ENCODE measurements at places on chromosomes 3 and 15. TPM values are rescaled to one million over a fixed set of nuclear protein-coding genes. Genes with fewer than 3 reads are reported as not detected.

ITGA11 gene
- not detected for total RNA-seq

TEX9 gene
- total RNA-seq = 0.54 TPM

EPHA3 gene
- total RNA-seq = not detected

GASK1A gene
- not detected for total RNA-seq

GOLGA8N gene
- 238 TPM for total RNA-seq

ACSBG1 gene
- not detected for total RNA-seq

RETNLB gene
- not detected for total RNA-seq

GOLGA6B gene
- total RNA-seq = not detected

TMEM207 gene
- not detected for total RNA-seq

RBPMS2 gene
- total RNA-seq = 25.8 TPM

SLC22A13 gene
- 0.40 TPM for total RNA-seq

DNA sequence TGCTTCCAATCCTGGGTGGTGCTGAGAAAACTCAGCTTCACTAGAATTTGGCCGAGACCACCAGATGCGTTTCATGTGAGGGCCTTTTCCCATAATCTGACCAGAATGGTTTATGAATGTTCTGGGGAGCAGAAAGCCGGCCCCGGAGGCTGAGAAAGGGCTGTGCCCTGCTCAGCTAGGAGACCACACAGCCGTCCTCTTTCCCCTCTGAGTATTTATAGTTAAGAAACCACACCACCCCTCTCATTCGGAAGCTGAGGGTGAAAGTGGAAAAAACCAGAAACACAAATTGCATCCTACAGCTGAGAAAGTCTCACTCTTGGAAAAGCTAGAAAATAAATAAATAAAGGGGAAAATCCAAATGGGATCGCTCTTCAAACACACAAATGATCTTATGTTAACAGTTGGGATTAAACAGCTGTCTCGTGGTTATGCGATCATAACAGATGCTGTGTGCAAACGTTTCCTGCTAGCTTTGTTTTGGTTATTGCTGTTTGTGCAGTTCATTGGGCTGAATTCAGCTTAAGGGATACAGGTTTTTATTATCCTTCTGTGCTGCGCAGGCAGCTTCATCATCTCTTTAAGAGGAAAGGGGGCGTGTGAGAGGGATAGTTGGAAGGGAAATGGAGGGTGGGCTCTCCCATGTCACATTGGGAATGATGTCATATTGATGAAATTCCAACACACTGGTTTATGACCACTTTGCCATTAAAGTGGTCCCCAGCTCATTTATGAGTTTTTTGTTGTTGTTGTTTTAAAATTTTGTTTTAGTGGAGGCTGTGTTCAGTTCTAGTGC, 1026.2 kb upstream of the NR2F2 start:
- no peaks in the 10 kb centered on the region for H3K36me3 ChIP-seq
- no peak overlapping the region for H3K27ac ChIP-seq

GRCh38 chr3:165518346-165518745, 318.9 kb downstream of the BCHE start:
- DNase-seq = no peak
- H3K4me1 ChIP-seq = no peaks in the 10 kb centered on the region
- no peak overlapping the region for H3K27ac ChIP-seq
- H3K4me3 ChIP-seq = no peak overlapping the region
- H3K27me3 ChIP-seq = no peaks in the 10 kb centered on the region
- no peaks in the 10 kb centered on the region for H3K36me3 ChIP-seq

DNA sequence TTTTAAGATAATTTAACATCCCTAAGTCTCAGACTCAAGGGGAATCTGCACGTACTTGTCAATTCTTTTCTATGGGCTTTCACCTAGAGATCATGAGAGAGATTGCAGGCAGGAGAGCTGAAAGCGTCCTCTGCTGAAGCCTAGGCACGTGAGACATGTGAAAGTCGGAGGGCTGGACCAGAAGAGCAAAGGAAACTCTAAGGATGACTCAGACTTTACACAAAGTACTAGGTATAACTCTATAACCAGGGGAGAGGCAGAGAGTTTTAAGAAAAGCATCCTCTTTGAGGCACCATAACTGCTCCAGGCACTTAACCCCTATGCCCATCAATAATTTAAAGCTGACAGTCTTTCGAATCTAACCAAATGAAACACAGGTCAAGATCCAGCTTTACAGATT, 436.6 kb downstream of the VGLL3 start:
- DNase-seq = no peak
- H3K27me3 ChIP-seq = no peaks in the 10 kb centered on the region
- H3K4me3 ChIP-seq = no peak overlapping the region
- H3K4me1 ChIP-seq = no peaks in the 10 kb centered on the region
- no peaks in the 10 kb centered on the region for H3K36me3 ChIP-seq

GRCh38 chr3:44309500-44309899, 29.1 kb upstream of the TCAIM start:
- no peaks in the 10 kb centered on the region for H3K36me3 ChIP-seq
- H3K27me3 ChIP-seq = no peaks in the 10 kb centered on the region
- no peak for DNase-seq
- no peak overlapping the region for H3K27ac ChIP-seq

DNA sequence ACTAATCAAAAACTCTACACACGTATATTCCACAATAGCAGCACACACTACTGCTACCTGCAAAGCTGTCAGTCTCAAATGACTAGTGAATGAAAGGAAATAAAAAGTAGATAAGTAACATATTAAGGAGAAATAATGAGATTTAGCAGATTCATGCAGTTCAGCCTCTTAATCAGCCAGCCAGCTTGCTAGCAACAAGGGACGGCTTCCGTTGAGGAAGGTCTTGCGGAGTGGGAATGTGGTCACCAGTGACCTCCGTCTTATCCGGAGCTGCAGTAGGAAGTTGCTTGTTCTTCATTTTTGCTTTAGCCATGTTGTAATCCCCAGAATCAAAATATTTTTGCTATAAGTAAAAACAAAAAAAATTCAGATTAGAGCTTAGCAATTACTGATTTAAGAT, 17.1 kb downstream of the ARPP19 start:
- H3K27me3 ChIP-seq = no peaks in the 10 kb centered on the region
- DNase-seq = no peak
- no peak overlapping the region for H3K27ac ChIP-seq
- peaks cover 5% of the 10 kb centered on the region for H3K4me1 ChIP-seq
- H3K4me3 ChIP-seq = no peak overlapping the region

DNA sequence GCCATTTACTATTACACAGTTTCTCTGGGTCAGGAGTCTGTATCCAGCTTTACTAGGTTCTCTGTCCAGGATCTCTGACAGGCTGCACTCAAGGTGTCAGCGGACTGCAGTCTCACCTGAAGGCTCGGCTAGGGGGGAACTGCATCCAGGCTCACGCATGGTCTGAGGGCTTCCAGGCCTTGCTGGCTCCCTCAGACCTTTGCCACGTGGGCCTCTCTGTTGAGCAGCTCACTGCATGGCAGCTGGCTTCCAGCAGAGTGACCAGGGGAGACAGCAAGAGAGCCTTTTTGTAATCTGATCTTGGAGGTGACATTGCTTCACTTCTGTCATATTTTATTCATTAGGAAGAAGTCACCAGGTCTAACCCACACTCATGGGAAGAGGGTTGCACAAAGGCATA, 152.3 kb downstream of the CACNA2D3 start:
- no peak for DNase-seq
- H3K27ac ChIP-seq = no peak overlapping the region
- no peaks in the 10 kb centered on the region for H3K36me3 ChIP-seq
- H3K4me1 ChIP-seq = no peaks in the 10 kb centered on the region
- H3K4me3 ChIP-seq = no peak overlapping the region
- no peaks in the 10 kb centered on the region for H3K27me3 ChIP-seq

DNA sequence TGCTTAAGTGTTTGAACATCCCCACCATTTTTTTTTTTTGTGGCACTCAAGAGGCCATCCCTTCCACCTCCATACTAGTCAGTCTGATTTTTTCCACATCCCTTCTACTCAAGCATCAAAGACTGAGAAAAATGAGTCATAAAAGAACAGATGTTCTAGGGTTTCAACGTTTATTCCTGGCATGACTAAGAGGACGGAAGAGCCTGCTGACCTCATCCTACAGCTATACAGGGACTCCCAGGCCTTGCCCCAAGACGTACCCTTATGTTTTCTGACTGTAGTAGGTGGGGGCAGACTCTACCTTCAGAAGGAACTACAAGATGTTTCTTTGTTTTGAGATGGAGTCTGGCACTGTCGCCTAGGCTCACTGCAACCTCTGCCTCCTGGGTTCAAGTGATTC, 3.3 kb upstream of the ITPKA start:
- no peak overlapping the region for H3K4me3 ChIP-seq
- no peak overlapping the region for H3K27ac ChIP-seq
- DNase-seq = no peak
- H3K27me3 ChIP-seq = peaks cover 21% of the 10 kb centered on the region
- peaks cover 35% of the 10 kb centered on the region for H3K4me1 ChIP-seq
- H3K36me3 ChIP-seq = no peaks in the 10 kb centered on the region

DNA sequence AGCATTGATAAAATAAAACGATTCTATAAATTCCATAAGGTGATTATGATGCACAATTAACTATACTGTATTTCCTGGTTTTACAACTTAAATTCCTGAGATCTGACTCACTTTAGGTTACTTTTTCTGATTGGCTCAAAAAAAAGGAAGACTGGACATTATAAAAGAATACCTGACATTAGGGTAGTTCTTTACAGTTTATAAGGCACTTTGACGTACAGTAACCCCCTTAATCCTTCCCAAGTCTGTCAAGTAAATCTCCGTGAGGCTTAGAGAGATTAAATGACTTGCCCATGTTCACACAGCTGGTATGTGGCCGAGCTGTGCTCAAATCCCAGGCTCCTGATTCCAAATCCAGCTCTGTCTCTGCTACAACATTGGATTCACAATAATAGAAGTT, 1.0 kb upstream of the SLTM start:
- peak overlapping the region; percentile 81 for H3K27ac ChIP-seq
- H3K36me3 ChIP-seq = peaks cover 5% of the 10 kb centered on the region
- no peak overlapping the region for H3K4me3 ChIP-seq
- no peaks in the 10 kb centered on the region for H3K27me3 ChIP-seq
- DNase-seq = peak; percentile 10

DNA sequence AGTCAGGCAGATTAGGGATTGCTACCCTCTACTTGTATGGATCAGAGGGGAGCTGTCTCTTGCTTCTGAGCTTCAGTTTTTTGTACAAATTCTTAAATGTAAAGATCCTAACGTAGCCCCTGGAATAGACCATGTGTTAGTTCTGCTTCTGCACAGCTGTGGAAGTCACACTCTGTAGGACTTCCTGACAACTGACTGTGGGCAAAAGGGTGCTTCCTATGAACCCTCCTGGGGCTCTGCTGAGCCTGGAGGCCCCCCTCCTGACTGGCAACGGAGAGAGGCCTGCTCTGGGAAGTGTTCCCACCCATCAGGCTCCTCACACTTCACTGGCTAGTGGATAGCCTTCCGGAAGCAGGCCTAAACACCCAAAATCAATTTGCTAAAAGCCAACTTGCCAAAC, 131.0 kb downstream of the RPLP1 start:
- no peak overlapping the region for H3K27ac ChIP-seq
- peaks cover 12% of the 10 kb centered on the region for H3K4me1 ChIP-seq
- no peak overlapping the region for H3K4me3 ChIP-seq
- no peak for DNase-seq

GRCh38 chr3:6862041-6862879, 1.3 kb downstream of the GRM7 start:
- no peak for DNase-seq
- no peaks in the 10 kb centered on the region for H3K36me3 ChIP-seq
- H3K4me3 ChIP-seq = no peak overlapping the region
- no peaks in the 10 kb centered on the region for H3K27me3 ChIP-seq
- H3K4me1 ChIP-seq = no peaks in the 10 kb centered on the region

DNA sequence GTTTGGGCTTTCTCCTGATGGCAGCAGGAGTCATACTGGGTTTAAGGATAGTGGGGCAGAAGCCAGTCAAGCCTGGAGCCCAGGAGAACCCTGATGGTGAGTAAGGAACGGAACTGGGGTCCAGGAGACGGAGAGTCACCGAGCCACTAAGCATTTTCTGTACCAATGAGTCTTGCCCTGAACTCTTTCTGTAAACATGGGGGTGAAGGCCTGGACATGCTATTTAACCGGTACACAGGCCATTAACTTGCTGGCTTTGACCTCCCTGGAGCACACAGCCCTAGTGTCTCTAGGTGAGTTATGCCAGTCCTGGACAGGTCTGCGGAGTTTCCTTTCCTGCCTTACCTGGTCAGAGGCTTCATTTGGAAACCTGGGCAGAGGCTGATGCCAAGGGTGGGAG, 3.9 kb downstream of the SLC6A6 start:
- no peak overlapping the region for H3K27ac ChIP-seq
- no peaks in the 10 kb centered on the region for H3K27me3 ChIP-seq
- DNase-seq = no peak
- no peaks in the 10 kb centered on the region for H3K36me3 ChIP-seq
- no peak overlapping the region for H3K4me3 ChIP-seq

DNA sequence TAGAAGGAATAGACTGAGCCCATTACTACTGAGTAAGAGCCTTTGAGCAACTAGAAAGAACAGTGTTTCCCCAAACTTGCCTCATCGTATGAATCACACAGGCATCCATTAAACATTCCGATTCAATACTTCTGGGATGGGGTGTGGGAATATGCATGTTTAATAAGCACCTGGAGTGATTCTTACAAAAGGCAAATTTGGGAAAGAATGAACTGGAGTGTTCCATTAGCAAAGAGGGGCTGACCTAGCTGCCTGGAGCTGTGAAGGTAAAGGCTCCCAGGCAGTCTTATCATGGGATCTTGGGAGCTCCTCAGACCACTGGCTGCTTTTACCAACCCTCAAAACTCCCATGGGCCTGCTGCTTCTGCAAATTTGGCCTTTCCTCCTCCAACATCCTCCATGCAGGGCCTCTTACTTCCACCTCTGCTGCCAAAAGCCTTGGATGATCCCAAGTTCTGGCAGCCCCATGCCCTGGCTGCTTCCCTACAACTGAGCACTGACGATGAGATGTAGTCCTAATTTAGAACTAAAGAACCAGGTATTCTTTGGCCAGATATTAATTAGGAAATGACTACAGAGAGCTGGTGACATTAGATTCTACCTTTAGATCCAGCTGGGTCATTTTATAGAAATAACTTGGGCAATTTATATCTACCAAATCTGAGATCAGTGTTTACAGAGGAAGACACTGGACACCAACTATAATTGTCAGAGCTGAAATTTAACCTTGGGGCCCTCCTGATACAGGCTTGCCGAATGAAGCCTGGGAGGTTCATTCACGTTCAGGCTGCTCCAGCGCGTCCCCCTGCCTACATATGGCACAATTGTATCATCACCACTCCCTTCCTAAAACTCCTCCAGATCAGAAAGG, 11.2 kb upstream of the HOMER2 start:
- H3K4me1 ChIP-seq = peaks cover 14% of the 10 kb centered on the region
- DNase-seq = no peak
- H3K4me3 ChIP-seq = no peak overlapping the region
- no peaks in the 10 kb centered on the region for H3K27me3 ChIP-seq

DNA sequence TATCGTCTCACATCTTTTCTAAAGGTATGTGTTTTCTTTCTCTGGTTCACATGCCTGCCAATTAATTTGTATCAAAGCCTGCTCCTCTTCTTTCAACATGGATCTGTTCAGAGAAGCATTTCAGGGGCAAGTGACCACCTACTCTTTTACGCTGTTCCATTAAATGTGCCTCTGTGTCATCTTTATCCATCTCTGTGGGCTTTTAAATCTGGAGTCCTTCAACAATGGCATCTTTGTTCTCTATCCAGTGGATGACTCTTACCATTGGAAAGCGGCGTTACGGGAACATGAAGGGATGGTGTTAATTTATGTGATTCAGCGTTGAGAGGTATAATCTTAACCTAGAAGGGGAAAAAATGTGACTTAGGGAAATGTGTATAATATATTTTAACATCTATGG, 92.7 kb upstream of the CFAP20DC start:
- no peak overlapping the region for H3K27ac ChIP-seq
- no peak for DNase-seq
- no peak overlapping the region for H3K4me3 ChIP-seq
- no peaks in the 10 kb centered on the region for H3K4me1 ChIP-seq
